Cortex of kidney (tissue), 1 donor: ENCODE measurements at places on chromosomes 16 and 17.

DNA sequence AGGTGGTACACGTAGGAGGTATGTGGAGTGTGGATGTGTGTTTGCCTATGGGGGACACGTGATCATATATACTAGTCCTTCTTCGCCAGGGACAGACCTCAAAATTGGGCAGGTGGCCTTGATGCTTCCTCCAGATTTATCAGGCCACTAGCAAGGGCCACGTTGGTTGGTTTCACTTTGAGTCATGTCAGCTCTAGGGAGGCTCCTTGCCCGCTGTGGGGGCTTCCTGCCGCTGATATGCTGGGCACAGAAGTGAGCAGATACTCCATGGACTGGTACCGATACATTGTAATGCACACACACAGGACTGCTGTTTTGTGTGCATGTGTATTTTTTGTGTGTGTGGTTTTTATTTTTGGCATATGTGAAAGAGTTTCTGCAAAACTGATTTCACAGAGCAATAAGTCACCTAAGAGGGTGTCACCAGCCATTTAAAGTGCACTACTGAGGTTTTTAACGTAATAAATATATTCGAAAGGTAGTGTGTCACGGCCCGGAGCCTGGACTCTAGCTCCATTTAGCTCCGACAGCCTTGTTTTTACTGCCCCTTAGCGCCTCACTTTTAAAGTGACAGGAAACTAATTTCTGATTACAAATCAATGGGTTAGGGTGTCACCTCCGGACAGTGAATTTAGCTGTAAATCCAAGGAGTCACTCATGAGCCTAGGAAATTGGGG is 605.5 kb upstream of the SALL1 start:
- no peak for DNase-seq

DNA sequence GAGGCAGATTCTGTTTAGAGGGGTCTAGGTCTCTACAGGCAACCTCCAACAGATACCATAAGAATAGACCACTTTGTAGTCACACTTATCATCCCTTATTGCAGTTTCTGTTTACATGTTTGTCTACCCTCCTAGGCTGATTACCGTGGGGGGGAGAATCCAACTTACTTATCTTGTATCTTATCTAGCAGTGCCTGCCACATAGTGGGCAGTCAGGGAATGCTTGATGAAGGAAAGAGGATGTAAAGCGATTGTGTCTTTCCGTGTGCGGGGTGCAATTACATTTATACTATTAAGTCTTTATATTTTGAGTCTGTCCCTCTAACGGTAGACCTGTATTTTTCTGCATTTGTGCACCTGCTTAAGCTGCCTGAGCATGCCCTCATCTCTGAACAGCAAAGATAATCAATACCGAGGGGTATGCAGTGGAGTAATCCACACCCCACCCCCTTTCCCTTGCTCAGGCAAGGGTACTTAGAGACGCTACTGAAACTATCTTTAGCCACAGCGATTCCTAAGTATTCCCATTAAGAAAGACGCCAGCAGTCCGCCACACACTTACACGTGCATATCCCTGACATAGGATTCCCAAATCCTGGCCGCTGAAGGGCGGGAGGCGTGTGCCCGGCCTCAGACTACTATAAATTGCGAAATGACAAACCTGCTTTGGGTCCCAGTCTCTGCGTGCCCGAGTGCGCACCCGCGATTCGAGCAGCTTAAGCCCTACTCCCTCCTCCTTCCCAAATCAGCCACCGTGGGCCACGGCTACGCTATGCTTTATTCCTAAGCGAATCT is 635 bp upstream of the AATF start:
- DNase-seq: no peak

DNA sequence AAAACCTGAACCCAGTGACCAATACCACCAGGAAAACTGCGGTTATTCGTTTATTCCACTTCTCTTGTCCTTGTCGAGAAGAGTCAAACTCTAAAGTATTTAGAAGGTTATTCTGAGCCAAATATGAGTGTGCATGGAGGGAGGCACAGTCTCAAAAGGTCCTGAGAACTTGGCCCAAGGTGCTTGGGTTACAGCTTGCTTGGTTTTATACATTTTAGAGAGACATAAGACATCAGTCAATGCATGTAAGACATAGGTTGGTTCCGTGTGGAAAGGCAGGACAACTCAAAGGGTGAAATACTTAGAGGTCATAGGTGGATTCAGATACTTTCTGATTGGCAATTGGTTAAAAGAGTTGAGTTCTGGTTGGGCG is 681 bp upstream of the TRAP1 start:
- no peak for DNase-seq

- DNase-seq: no peak
Observed at GRCh38 chr16:88360999-88361398, 21.8 kb upstream of the ZNF469 start.

- DNase-seq: no peak
Observed at GRCh38 chr16:2531371-2531695, at the start of gene CEMP1. Gene CEMP1, minus strand, starts transcription at chr16:2531408. Its CDS starts 335 bp downstream, at chr16:2531073.
